Smooth muscle cell of the coronary artery (primary cell): ENCODE measurements at places on chromosomes 11 and 22. TPM values are rescaled to one million over a fixed set of nuclear protein-coding genes. Genes with fewer than 3 reads are reported as not detected.

A4GALT gene
- total RNA-seq, result 16.8 and 31.9 TPM in 2 replicates

SMCO4 gene
- total RNA-seq, result 7.3 and 15.0 TPM in 2 replicates

HEPHL1 gene
- total RNA-seq, result 0.30 TPM in 1 of 2 replicates, not detected in the other

C11orf21 gene
- 0.08 TPM in 1 of 2 replicates, not detected in the other for total RNA-seq

SHISAL1 gene
- 2.5 and 6.5 TPM in 2 replicates for total RNA-seq

TMEM121B gene
- 0.08 TPM in 1 of 2 replicates, not detected in the other for total RNA-seq

SLN gene
- total RNA-seq, result 8.6 TPM in 1 of 2 replicates, not detected in the other

PTPRCAP gene
- 0.23 and 0.30 TPM in 2 replicates for total RNA-seq

INPP5J gene
- under 0.01 and 0.15 TPM in 2 replicates for total RNA-seq

PRMT3 gene
- 7.7 and 16.0 TPM in 2 replicates for total RNA-seq

C11orf87 gene
- total RNA-seq, result under 0.01 TPM in 1 of 2 replicates, not detected in the other

BDNF gene
- total RNA-seq, result 1.2 and 38.8 TPM in 2 replicates

GPHA2 gene
- not detected in 2 replicates for total RNA-seq

SYT7 gene
- total RNA-seq, result 0.53 and 12.5 TPM in 2 replicates

DRD4 gene
- total RNA-seq, result not detected in 2 replicates

RASSF10 gene
- total RNA-seq, result 1.3 TPM in 1 of 2 replicates, not detected in the other

WNT11 gene
- 0.75 and 3.2 TPM in 2 replicates for total RNA-seq

SLC29A2 gene
- 0.08 TPM in 1 of 2 replicates, not detected in the other for total RNA-seq

PTPRJ gene
- 3.3 and 14.1 TPM in 2 replicates for total RNA-seq

PHRF1 gene
- 16.6 and 19.2 TPM in 2 replicates for total RNA-seq

SESN3 gene
- 22.6 and 26.8 TPM in 2 replicates for total RNA-seq

PATE4 gene
- total RNA-seq, result not detected in 2 replicates

MMP1 gene
- 73.8 and 4,826 TPM in 2 replicates for total RNA-seq

LRRC10B gene
- not detected in 2 replicates for total RNA-seq

KRTAP5-10 gene
- not detected in 2 replicates for total RNA-seq
